ENCODE measurements at places on chromosomes 2 and 18.

DNA sequence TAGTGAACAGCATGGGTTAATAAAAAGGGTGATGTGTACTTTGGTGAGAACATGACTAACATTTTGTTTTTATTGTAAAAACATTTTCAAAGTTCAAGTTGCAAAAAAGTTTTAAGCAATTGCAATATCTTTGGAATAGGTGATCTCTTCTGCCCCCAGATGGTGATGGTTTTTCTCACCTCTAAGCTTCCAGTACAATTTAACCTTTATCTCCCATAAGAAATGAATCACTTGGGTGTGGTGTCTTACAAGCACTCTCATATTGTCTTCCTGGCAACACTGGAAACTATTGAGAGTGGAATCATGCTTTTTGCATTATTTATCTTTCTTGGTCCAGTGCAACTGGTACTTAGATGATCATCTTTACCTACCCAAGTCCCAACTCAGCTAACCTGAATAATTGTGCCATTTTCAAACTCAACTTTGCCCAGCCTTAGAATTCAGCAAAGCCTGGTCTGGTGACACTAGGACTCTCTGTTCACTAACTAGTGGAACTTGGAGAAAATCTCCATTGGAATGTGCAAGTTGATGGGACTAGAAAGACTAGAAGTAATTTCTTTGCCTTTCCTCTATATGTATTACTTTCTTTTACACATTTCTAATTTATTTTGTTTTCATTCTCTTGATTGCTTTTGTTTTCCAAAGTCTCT, 964.7 kb upstream of the ZEB2 start:
- no peak for DNase-seq

DNA sequence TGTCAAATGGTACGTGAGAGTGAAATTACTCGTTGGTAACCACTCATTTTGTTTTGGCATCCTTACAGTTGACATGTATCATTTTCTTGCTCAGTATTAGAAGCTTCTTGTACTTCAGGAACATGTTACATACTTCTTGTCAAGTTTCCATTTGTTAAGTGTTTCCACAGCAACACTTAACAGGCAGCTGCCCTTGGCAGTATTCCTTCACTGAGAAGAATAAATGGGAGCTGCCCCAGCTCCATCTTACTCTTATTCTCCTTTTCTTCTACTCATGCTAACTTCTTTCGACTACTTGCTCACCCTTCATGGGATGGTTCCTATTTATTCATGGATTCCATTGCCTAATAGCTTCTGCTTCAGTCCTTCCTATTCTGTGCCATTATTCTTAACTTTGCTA, 60.1 kb upstream of the TUBA3E start:
- DNase-seq, result no peak

GRCh38 chr2:167761465-167762136, 485.8 kb downstream of the STK39 start:
- DNase-seq, result no peak

- no peak for DNase-seq
Measured at GRCh38 chr2:233700028-233700635, 7.4 kb downstream of the UGT1A6 start.

DNA sequence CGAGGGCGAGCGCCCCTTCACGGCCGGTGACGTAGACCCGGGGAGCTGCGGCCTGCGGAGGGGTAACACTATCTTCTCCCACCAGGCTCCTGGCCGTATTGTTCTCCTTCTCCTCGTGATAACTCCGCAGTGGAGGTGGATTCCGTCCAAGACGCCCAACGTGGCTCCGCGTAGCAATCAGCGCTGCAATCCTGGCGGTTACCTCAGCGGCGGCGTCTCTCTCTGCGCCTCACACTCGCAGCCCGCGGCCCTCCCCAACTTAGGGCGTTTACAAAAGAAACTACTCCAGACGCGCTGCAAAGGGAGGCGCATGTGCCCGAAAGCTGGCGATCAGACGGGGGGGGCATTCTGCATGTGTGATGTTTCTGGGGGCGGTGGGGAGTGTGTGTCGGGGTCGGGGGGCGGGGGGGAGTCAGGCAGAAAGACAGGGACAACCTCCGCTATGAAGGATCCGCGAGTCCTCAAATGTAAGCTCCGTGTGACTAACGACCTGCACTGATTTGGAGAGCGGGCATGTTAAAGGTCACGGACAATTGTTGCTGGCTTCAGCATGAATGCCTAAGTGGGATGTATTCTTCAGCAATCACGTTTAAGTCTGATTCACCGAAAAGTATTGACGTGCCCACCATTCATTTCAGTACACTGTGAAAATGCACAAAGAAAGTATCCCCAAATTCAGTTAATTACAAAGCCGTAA, 1.3 kb upstream of the ZNF516 start:
- DNase-seq, result peak; percentile 25

- DNase-seq, result no peak
Measured at GRCh38 chr2:85145116-85145820, 12.1 kb downstream of the TCF7L1 start.

DNA sequence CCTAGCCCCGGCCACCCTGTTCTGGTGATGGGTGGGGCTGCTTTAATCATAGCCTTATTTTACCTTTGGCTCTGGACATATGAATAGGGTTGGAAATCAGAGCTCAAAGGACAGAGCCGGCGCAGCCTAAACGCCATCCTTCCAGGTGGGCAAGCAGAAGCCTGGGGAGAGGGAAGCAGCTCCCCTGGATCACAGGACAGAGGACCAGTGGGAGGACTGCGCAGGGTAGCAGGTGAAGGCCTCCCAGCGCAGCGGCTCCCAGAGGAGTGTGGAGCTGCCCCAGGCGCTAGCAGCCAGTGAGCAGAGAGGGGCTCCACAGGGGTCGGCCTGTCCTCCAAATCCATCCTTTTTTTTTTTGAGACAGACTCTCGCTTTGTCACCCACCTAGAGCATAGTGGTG, 16.4 kb upstream of the CYS1 start:
- no peak for DNase-seq

GRCh38 chr2:72004201-72004915, 143.3 kb downstream of the CYP26B1 start:
- DNase-seq, result no peak

DNA sequence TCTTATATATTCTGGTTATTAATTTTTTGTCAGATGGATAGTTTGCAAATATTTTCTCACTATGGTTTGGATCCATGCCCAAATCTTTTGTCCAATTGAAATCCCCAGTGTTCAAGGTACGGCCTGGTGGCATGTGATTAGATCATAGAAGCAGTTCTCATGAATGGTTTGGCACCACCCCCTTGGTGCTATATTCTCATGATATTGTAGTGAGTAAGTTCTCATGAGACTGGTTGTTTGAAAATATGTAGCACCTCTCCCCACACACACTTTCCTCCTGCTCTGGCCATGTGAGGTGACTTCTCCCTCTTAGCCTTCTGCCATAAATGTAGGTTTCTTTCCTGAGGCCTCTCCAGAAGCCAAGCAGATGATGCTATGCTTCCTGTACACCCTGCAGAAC, 107.7 kb upstream of the KYNU start:
- DNase-seq, result no peak

DNA sequence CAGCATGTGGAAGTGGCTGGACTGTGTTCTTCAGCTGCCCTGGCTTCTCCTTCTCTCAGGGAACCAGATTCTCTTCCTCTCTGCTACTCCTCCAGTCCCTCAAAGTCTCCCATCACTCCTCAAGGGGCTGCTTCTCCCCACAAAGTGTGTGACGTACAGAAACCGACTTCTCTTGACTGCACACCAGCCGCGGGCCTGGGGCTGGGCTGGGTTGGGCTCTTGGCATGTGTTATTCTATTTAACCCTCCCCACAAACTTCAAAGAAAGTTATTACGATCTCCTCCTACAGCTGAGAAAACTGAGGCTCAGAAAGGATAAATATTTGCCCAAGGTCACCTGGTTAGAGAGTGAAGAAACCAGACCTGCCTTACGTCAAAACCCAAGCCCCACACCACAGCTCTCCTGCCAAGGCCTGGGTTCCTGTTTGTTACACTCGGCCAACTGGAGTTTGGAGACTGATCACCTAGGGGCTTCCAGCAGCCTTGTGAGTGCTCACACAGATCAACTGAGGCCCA, 269.0 kb downstream of the TFCP2L1 start:
- DNase-seq, result no peak

DNA sequence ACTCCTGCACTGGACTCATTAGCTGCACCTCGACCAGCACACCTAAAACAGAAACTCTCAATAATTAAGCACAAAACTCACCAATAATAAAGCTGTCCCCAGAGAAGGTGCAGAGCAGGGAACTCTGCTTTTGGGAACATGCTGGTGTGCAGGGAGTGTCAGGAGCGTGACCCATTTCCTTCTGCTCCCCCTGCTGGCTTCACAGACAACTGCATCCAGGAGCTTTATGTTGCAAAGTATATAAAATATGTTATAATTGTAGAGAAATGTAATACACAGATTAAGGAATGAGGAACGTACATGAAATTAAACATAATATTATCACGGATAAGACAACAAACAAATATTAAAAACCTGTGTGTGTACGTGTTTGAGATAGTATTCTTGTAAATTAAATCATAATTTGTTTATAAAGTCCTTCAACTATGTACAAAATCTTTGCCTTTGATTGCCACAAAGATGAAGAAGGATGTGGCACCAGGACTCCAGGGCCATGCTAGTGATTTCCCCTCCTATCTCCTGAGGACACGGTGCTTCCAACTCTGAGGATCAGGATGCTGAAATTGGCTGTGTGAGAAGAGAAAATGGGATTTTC, 68.6 kb upstream of the MAL start:
- peak; percentile 16 for DNase-seq

- no peak for DNase-seq
Measured at GRCh38 chr2:176592216-176592615, 323.0 kb downstream of the MTX2 start.

DNA sequence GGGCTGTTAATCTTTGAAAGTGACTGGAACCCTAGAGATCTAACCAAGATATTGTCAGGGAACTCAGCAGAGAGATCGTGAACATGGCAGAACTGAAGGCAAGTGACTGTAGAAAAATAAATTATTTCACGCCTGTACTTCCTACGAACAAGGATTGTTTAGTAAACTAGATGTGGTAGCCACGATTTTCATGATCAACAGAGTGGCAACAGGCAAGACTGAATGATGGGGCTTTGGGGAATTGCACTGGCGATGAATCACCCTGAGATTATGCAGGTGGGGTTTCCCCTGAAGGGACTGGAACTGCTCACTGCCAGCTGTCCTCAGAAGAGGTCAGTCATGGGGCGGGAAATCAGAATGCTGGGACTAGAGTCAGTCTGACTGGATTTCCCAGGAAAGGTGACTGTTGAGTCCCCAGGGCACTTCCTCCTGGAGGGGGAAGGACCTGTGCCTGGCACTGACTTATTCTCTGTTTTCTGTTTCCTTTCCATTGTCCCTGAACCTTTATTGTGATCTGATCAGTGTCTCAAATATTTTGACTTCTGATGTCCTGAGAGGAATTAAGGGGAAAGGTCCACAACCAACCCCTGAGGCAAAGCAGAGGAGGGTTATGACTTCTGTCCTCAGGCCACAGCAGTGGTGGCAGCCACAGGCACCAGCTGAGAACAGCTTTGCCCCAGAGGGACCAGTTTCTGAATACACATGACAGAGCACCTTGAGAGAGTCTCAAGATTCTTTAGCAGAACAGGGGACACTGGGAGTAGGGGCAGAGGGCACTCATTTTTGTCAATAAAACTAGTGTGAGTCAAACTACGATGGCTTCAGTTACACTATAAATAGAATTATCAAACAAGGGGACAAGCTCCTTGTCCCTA, 70.0 kb downstream of the NAB1 start:
- DNase-seq, result no peak

GRCh38 chr2:238710787-238711186, 137.1 kb upstream of the TWIST2 start:
- no peak for DNase-seq

DNA sequence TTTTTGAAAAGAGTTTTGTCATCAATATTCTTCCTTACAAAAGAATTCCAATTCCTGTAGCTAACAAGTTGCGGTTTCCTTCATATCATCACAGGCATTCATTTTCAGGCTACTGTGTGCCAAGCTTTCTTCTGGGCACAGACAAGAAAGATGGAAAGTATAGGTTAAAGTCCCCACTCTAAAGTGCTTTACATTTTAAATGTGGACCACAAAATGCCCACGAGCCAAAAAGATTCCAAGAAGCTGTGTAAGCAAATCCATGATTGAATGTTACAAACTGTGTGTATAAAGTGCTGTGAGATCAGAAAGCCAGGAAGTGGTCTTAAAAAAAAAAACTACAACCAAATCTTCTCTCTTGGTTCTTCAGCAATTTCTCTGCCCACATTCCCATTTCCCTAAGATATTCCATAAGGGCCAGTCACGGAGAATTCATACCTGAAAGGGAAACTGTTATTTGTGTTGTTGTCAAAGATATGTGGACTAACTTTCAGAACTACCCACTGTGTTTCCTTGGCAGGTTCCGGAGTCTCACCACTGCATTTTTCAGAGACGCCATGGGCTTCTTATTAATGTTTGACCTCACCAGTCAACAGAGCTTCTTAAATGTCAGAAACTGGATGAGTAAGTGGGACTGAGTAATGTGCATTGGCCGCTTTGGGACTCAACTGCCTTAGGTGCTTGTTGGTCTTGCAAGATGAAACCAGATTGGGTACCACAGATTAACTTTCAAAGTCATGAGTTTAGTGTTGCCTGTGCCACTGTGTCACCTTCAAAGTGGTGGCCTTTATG, 55.7 kb downstream of the RAB27B start:
- no peak for DNase-seq

DNA sequence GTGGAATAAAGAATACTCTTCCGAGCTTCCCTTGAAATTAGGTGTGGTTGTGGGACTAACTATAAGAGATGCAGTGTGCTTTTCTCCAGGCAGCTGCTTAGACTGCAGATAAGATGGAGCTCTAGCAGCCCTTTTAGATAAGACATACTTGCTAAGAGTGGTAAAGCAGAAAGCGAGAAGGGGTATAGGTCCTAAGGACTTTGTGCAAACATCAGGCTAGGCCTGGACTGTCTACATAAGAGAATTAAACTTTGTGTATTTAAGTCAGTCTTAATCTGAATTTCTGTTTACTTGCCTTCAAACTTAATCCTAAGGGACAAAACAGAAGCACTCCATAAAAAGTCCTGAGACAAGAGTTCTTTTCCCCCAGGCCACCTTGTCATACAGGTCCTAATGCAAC, 218.9 kb downstream of the RAB3GAP1 start:
- no peak for DNase-seq

- no peak for DNase-seq
Measured at GRCh38 chr18:48348739-48349138, 60.4 kb downstream of the ZBTB7C start.

GRCh38 chr18:73235921-73236320, 368.1 kb upstream of the NETO1 start:
- DNase-seq, result no peak

- DNase-seq, result no peak
Measured at GRCh38 chr2:170928036-170928823, 823 bp upstream of the GORASP2 start.

DNA sequence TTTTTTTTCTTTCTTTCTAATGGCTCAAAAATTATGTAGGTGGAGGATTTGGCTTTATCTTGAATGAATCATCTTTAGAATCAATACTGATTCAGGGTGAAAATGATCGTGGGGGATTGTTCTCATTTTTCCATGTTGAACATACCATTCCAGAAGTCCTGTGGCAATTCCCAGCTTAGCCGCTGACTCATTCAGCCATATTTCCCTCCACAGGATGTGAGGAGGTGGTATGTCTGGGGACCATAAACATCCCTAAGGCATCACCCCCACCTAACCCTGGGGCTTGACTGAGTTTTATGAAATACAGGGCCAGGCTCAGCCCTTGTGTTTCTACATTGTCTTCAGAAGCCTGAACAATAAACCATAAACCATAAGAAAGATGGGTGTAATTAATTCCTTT, 92.7 kb upstream of the FN1 start:
- DNase-seq, result no peak
